ENCODE measurements at places on chromosomes 5 and 9.

DNA sequence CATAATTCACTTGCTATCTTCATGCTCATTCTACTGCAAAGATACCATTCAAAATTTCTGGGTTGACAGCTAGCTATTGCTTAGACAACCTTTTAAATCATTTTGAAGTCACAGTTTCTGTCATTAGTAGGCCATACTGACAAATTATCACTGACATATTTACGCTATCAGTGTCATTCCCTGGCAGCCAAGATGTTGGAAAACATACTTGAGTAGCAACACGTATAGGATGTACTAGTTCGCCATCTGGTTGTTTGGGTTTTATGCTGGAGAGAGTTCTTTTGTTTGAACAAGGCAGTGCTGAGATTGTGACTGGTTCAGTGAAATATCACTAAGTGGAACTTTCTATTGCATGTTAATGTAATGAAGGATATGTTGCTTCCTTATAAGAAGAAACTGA is 621.9 kb downstream of the DTWD2 start:
- no peak for DNase-seq

DNA sequence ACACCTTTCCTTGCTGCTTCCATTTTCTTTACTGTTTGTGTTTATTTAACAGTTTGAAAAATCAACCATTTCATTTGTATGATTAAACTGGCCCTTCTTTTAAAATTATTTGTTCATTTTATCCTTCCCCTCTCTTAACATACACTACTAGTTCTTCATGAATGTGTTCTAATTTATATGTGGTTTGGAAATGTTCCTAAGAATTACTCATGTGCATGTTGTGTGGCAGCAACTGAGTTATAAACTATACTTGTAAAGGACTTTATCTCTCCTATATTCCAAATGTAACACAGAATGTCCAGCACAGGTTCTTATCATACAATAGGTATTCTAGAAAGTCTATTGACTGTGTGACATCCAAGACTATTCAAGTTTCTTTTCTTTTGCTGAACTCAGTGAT is 358.2 kb upstream of the MEF2C start:
- no peak for DNase-seq

- no peak for DNase-seq
These were observed 93.2 kb downstream of the LIX1 start for GRCh38 chr5:97049175-97049574.

DNA sequence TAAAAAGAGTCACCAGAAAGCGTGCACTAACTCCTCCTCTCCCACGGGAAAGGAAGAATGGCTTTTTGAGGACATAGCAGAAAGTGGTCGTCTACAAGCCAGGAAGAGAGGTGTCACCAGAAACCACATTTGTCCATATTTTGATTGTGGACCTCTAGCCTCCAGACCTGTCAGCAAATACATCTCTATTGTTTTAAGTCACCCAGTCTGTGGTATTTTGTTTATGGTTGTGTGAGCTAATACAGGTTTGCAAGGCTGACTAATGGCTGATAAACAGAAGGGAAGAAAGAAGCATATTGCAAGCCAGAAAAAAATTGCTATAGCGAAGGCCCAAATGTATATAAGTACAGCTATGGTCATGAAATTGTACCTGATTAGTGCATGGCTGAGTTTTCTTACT is 21.4 kb downstream of the WDR70 start:
- no peak for DNase-seq

DNA sequence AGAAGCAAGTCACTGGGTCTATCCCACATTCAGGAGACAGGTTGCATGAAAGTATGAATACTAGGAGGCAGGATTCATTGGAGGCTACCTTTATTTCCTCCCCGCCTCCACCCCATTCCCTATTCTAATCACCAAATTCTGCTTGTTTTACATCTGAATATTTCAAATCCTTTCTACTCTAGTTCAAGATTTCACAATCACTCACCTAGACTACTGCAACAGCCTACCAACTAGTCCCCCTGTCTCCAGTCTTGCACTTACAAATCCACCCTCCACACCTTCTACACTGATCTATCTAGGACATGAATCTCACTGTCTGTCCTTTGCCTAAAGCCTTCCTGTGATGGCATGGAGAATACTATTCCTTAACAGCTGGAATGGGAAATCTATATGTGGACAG is 6.4 kb upstream of the KIF27 start:
- DNase-seq: no peak

GRCh38 chr5:161775891-161776290 is 72.0 kb upstream of the GABRA1 start:
- DNase-seq: no peak

All from stimulated activated CD8-positive, alpha-beta memory T cell treated with anti-CD3 and anti-CD28 coated beads, Interleukin-4, amount 100 ng/mL, for 1 hour (primary cell).